ENCODE measurements at places on chromosomes 16 and 17.
A peak's percentile ranks its signal among the peaks of the same experiment; 100 is the strongest.

DNA sequence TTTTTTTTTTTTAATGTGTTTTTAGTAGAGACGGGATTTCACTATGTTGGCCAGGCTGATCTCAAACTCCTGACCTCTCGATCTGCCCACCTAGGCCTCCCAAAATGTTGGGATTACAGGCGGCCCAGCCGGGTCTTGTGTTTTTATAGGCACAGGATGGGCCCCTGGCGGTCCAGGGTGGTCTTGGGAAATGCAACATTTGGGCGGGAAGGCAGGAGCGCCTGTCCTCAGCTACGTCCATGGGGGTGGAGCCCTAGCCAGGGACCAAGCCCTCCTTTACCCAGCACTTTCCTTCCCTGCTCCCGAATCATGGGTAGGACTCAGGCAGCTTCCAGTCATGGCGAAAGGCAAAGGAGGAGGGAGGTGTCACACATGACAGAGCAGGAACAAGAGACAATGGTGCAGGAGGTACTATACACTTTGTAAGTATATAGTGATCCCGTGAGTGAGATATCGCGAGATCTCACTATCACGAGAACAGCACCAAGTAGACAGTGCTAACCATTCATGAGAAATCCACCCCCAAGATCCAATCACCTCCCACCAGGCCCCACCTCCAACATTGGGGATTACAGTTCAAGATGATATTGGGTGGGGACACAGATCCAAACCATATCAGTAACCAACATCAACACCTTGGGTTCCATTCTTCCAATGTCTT is 226.7 kb upstream of the WSCD1 start:
- DNase-seq, result no peak

DNA sequence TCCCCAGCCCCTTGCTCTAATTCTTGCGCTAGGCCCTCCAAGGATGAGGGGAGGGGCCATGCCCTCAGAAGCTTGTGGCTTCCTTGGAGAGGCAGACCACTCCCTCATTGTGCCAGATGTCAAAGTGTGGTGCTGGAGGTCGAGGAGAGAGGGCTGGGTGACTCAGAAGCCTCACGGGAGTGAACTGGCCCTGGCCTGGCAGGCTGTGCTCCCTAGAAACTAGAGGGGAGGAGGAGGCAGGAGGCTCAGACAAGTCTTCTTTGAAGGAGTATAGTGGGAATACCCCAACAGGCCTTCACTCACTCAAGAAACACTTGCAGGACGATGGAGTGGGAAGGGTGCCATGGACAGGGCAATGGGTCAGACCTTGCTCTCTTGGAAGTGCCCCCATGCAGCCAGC is 18.5 kb downstream of the ANKRD40 start:
- DNase-seq, result no peak

- no peak for DNase-seq
Measured at GRCh38 chr17:76090517-76091129, 11.6 kb downstream of the ZACN start.

DNA sequence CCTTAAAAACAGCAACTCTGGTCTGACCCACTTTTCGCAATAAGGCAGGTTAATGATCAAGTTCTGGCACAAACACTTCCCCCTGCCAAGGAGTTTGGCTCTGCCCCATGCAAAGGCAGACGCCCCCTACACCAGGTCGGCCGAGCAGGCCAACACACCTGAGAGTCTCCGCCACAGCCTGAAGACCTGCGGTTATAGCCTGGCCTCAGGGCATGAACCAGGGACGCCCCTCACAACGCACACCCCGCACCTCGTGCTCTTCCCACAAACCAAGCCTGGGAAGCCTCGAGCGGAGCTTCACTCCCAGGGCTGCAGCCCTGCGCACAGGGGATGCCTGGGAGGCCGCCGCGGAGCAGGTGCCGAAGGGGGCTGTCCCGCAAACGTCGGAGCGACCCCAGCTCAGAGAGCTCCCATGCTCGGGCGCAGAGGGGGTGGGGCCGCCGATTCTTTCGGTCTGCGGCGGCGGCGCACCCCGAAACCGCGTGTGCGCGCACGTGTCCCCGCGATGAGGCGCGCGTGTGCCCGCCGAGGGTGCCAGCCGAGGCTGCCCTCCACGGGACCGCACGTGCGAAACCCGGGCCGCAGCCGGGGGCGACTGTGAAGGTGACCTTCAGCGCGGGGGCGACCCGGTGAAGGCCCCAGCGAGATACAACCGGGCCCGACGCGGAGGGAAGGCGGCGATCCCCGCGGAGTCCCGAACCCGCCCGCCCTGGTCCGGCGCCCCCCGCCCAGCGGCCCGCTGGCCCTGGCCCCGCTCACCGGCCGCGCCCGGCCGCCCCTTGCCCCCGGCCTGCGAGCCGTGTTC is 559 bp downstream of the CLUH start:
- DNase-seq, result no peak

GRCh38 chr16:65965628-65966027 is 400.9 kb upstream of the CDH5 start:
- DNase-seq, result no peak

- no peak for DNase-seq
Measured at GRCh38 chr17:59802160-59802559, 90.6 kb downstream of the TUBD1 start.

GRCh38 chr17:6536566-6537065 is 19.7 kb downstream of the PITPNM3 start:
- no peak for DNase-seq

DNA sequence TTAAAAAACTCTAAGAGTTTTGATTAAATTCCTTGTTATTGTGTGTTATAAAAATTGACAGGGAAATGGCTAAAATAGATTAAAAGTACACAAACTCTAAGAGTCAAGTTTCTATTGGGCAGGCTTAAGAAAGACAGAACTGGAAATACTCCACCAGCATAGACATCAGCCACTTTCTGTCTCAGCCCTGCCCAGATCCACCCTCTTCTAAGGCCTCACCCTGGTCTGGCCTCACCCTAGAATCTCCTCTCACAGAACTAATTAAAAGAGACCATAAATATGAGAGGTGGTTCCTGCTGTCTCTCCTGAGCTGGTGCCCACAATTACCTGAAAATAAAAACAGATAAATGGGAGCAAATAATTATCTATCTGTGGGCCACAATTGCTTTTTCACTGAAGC is 1951.0 kb downstream of the TP53TG3F start:
- DNase-seq, result no peak

- DNase-seq, result peak; percentile 83
Measured at GRCh38 chr17:39094607-39095308, 56.7 kb downstream of the PLXDC1 start.

DNA sequence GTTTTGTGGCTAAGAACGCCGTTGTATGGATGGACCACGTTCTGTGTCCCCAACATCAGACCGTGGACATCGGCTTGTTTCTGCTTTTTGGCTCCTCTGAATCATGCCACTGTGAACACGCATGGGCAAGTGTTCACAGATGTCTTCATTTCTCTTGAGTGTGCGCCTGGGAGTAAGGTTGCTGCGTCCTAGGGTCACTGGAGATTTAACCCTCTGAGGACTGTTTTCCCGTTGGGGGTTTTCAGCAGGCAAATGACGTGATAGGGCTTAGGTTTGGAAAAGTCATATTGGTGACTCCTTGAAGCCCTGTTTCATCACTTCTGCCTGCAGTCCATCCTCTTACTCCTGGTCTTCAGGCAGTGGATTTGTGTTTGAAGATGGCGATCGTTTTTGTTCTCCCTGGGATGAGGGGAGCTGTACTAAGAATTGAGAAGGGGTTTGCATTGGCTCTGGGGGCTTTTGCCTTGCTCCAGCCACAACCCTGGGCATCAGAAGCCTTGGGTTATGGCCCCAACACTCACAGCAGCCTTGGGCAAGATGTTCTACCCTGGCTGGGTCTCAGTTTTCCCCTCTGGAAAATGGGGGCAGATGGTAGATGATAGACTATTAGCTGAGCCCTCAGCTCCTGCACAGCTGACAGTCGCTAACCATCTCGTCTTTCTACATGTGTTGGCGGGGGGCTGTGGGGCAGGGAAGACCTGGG is 67.2 kb upstream of the CIBAR2 start:
- DNase-seq, result no peak

DNA sequence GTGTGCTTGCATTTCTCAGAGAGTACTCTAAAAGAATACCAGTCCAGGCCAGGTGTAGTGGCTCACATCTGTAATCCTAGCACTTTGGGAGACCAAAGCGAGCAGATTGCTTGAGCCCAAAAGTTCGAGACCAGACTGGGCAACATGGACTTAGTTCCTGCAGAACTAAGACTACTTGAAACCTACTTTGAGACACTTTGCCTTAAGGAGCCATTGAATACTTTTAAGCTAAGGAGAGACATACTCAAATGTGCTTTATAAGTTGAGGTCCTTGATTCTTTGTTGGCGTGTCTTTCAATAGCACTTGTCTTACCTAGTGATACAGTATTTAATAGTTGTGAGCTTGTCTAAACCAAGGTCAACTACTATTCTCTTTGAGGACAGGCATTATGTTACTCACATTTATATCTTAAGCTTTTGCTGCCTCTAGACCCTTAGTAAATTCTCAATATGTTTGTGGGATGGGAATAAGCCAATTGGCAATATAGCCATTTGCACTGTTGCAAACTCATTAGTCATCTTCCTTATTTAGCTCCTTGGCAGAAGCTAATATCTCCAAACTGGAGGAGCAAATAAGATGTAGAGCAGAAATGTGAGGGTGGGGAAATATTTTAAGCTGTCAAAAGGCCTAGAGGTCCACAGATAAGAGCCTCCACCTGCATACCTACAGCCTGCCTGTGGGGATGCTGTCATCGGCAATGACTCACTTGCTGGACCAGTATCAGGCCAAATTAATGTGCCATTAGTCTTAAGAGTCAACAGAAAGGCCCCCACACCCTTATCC is 16.3 kb downstream of the SCPEP1 start:
- DNase-seq, result no peak

- DNase-seq, result no peak
Measured at GRCh38 chr17:4105232-4105631, 37.6 kb downstream of the ZZEF1 start.

GRCh38 chr16:22023505-22023904 is 15.6 kb downstream of the MOSMO start:
- DNase-seq, result no peak

- no peak for DNase-seq
Measured at GRCh38 chr16:27238016-27238587, 30.5 kb downstream of the NSMCE1 start.

GRCh38 chr17:27333410-27333980 is 39.6 kb downstream of the WSB1 start:
- no peak for DNase-seq

- DNase-seq, result no peak
Measured at GRCh38 chr16:25914357-25914962, 222.7 kb downstream of the HS3ST4 start.

DNA sequence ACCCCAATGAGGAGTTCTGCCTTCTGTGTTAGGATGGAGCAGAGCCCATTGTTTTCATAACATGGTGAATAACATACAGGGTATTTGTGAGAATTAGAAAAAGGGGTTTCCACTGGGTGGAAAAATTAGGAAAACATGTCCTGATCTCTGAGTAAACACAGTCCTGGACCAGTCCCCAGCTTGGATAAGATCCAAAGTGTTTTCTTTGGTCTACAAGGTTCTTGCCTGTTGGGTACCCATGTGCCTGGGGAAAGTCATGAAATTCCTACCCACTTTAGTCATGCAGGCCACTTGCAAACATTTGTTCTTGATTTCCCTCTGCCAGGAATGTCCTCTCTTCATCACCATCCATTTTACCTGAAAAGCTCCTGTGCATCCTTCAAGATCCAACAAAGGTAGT is 164.8 kb upstream of the DYNLRB2 start:
- DNase-seq, result no peak

- peak; percentile 94 for DNase-seq
Measured at GRCh38 chr16:23826528-23827045, 9.2 kb upstream of the PRKCB start.

DNA sequence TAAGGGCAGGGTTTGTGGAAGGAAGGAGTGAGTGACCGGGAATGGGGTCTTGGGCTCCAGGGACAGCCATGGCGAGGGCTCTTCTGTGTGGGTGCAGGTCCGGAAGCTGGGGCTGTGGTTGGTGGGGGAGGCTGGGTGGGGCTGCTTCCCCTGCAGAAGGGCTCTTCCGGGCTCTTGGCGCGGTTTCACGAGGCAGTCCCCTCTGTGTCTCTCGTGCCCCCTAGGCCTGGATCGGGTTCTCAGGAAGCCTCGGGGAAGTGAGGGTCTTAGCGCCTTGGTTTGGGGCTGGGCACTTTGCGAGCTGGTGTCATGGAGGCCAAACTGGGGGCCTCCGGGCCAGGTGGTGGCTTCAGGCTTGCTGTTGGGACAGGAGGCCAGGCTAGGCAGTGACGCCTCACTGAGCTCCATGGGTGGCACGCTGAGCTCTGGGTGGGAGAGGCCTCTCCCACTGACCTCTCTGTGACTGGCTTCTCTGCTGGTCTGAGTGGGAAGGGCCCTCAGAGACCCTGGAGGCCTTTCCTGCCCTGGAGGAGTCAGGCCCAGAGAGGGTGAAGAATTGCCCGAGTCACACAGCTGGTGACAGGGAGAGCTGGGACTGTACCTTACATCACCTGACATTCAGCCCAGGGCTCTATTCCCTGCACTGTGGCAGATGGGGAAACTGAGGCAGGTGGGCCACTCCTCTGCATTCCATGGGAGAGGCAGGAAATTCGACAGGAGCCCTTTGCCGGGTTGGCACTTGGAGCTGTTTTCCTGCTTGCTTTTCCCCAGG is 8.2 kb downstream of the ADCY7 start:
- peak; percentile 87 for DNase-seq

DNA sequence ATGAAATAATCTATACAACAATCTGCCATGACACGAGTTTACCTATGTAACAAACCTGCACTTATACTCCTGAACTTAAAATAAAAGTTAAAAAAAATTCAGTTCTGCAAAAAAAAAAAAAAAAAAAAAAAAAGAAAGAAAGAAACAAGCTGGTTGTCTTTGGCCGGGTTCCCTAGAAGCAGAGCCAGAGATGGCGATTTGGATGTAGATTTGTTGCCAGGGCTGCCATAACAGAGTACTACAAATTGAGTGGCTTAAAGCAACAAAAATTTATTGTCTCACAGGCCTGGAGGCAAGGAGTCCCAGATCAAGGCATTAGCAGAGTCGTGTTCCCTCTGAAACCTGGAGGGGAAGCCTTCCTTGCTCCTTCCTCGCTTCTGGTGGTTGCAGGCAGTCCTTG is 20.4 kb downstream of the SYT17 start:
- no peak for DNase-seq

GRCh38 chr16:82776470-82777146 is 149.8 kb downstream of the CDH13 start:
- DNase-seq, result peak; percentile 14

DNA sequence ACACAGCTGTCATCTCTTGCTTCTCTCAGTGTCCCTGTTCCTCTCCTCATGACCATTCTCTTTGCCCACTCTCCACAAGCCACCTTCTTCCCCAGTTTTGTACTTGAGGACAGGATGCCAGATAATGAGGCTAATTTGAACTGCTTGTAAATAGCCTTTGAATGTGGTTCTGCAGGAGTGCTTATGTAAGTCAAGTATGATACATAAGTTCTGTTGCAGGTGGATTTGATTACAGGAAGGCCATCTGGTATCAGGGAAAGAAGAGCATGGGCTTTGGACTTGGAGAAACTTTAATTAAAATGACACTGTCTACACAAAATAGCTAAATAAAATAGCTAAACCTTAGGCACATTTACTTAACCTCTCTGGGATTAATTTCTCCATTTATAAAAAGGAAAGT is 120.2 kb upstream of the HLF start:
- no peak for DNase-seq
